ENCODE measurements at places on chromosomes 7 and 10. TPM values are rescaled to one million over a fixed set of nuclear protein-coding genes. Genes with fewer than 3 reads are reported as not detected.

VWA2 gene
- 0.03 TPM for polyA plus RNA-seq

ZNF503 gene
- polyA plus RNA-seq: 4.4 TPM

BTBD16 gene
- not detected for polyA plus RNA-seq

AKR1D1 gene
- polyA plus RNA-seq: not detected

CPN1 gene
- not detected for polyA plus RNA-seq

ANKRD30A gene
- not detected for polyA plus RNA-seq

LHPP gene
- polyA plus RNA-seq: 5.6 TPM

SVOPL gene
- not detected for polyA plus RNA-seq

MRPS16 gene
- polyA plus RNA-seq: 85.8 TPM

GRCh38 chr10:67669978-67670377, 26.0 kb downstream of the CTNNA3 start:
- DNase-seq: peak; percentile 31
- peaks cover 22% of the 10 kb centered on the region for H3K4me1 ChIP-seq
- no peaks in the 10 kb centered on the region for H3K36me3 ChIP-seq
- no peak overlapping the region for H3K4me3 ChIP-seq

- peaks cover 30% of the 10 kb centered on the region for H3K4me1 ChIP-seq
- peak within 1 kb of the TSS; percentile 79 for H3K4me3 ChIP-seq
- DNase-seq: peak; percentile 67
- H3K36me3 ChIP-seq: no peaks in the 10 kb centered on the region
- H3K27ac ChIP-seq: peak within 1 kb of the TSS; percentile 94
These were observed at the start of gene CASD1 for GRCh38 chr7:94509264-94509886. Gene CASD1, plus strand, starts transcription at chr7:94509809. Its CDS starts 276 bp downstream, at chr7:94510085.

- H3K4me3 ChIP-seq: no peak overlapping the region
- H3K36me3 ChIP-seq: no peaks in the 10 kb centered on the region
- no peaks in the 10 kb centered on the region for H3K27me3 ChIP-seq
- no peak for DNase-seq
These were observed 158.5 kb downstream of the JCAD start for GRCh38 chr10:29900865-29901264.

DNA sequence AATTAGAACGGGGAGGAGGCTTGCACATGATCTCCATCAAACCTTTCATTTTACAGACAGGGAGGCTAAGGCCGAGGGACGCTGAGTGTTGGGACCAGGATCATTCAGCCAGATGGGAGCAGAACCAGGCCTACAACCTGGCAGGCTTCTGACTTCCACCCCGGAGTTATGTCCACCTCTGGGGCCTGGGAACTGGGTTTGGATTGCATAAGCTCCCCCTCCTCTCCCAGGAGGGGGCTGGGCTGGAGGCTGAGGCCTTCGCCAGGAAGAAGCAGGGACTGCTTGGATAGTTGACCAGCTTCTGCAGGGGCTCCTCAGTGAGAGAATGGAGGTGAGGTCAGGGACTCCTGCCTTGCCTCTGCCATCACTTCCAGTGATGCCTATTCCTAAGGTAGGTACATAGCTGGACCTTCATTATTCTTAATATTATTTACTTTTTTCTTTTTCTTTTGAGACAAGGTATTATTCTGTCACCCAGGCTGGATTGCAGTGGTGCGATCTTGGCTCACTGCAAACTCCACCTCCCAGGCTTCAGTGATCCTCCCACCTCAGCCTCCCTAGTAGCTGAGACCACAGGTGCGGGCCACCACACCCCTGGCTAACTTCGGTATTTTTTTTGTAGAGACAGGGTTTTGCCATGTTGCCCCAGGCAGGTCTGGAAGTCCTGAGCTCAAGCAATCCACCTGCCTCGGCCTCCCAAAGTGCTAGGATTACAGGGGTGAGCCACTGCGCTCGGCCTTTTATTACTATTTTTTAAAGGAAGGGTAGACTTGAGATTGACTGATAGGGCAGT, 1.3 kb downstream of the SNX10 start:
- no peaks in the 10 kb centered on the region for H3K27me3 ChIP-seq
- peaks cover 4% of the 10 kb centered on the region for H3K4me1 ChIP-seq
- no peak overlapping the region for H3K27ac ChIP-seq
- H3K36me3 ChIP-seq: no peaks in the 10 kb centered on the region

DNA sequence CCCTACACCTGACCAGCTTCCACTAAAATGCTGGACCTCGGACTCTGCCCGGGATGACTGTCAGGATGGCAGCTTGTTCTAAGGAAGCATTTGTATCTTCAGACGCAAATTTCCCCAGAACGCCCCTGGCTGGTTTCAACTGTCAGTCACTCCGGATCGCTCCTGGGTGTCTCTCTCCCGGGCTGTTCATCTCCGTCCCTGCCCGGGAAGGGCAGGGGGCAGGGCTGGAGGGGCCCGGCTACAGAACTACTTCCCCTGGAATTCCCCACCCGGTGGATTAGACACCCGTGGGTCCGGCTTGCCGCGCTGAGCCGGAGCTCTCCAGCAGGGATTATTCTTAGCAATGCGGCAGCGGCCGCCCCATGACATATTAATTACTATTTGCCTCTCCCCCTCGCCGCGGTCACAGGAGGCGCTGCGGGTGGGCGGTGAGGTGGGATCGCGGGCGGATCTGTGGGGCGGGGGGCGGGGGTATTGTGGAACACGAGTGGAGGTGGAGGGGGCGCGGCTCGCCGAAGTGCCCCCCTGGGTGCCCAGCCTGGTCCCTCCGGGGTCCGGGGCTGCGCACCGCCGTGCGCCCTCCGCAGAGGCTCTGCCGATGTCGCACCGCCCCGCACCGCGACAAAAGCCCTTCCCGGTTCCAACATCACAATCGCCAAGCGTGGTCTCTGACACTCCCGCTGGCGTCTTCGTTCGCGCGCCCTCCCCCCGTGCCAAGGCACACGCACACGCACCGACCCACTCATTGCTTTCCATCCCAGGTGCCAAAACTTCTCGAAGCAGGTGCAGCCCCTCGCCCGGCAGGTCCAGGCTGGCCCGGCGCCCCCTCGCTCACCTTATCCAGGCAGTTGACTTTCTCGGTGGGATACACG, 276.1 kb upstream of the NEBL start:
- H3K36me3 ChIP-seq: no peaks in the 10 kb centered on the region
- peaks cover 8% of the 10 kb centered on the region for H3K4me1 ChIP-seq
- no peak overlapping the region for H3K27ac ChIP-seq
- H3K27me3 ChIP-seq: peaks cover 6% of the 10 kb centered on the region

GRCh38 chr10:118669020-118669791, 73.8 kb upstream of the PRLHR start:
- peak overlapping the region; percentile 9 for H3K4me3 ChIP-seq
- H3K36me3 ChIP-seq: no peaks in the 10 kb centered on the region
- H3K27ac ChIP-seq: no peak overlapping the region
- no peak for DNase-seq

GRCh38 chr7:55623617-55624016, 51.3 kb upstream of the VOPP1 start:
- no peak overlapping the region for H3K27ac ChIP-seq
- H3K4me1 ChIP-seq: no peaks in the 10 kb centered on the region
- no peaks in the 10 kb centered on the region for H3K36me3 ChIP-seq
- DNase-seq: no peak

DNA sequence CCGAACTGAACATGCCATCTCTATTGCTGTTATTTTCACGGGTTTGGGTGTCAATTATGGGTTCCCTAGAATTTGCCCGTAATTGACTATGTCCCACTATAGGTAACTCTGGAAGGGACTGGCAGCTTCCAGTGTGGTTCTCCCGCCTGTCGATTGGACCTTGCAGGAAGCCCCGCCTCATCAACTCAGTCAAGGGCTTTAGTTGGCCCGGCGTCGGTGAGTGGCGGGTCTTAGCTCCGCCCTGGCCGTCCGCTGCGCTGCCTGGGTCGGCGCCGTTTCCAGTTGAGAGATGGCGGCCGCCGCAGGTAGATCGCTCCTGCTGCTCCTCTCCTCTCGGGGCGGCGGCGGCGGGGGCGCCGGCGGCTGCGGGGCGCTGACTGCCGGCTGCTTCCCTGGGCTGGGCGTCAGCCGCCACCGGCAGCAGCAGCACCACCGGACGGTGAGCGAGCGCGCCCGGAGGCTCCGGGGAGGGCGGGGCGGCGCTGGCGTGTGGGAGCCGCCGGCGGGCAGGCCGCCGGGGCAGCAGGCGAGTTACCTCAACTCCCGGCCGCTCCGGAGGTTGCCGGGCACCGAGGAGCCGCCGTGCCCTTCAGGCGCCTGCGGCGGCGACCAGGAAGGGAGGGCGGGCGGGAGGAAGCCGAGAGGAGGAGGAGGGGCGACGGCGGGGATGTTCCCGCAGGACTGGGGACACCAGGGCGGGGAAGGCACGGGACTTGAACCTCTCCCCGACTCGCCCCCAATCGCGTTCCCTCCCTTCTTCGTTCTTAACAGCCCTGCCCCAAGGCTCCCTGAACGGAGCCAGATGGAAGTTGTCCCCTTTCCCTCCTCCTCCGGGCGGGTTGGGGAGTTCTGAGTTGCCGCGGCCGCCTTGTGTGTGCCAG, at the start of gene MCU:
Gene MCU (plus strand): TSS at position 281 of the 881 bp plus-strand sequence. CDS start 9 bp downstream, at position 290.
- peak within 1 kb of the TSS; percentile 90 for H3K4me3 ChIP-seq
- H3K36me3 ChIP-seq: no peaks in the 10 kb centered on the region
- DNase-seq: peak; percentile 95
- no peaks in the 10 kb centered on the region for H3K27me3 ChIP-seq
- peak within 1 kb of the TSS; percentile 96 for H3K27ac ChIP-seq

DNA sequence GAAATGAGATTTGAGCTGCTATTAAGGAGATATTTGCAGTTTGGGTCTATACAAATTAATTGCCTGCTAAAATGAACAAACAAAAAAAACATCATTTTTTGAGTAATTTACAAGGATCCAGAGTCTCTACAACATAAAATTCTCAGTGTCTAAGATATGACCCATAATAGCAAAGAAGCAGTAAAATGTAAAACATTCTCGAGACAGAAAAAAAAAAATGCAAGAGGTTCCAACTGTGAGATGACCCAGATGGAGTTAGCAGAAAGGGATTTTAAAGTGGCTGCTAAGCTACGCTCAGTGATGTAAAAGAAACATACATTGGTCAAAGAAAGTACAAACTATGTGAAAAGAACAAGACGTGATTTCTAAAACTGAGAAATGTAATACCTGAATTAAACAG, 471.0 kb downstream of the SH2D4B start:
- H3K27ac ChIP-seq: no peak overlapping the region
- no peak overlapping the region for H3K4me3 ChIP-seq
- H3K36me3 ChIP-seq: no peaks in the 10 kb centered on the region
- H3K4me1 ChIP-seq: no peaks in the 10 kb centered on the region

DNA sequence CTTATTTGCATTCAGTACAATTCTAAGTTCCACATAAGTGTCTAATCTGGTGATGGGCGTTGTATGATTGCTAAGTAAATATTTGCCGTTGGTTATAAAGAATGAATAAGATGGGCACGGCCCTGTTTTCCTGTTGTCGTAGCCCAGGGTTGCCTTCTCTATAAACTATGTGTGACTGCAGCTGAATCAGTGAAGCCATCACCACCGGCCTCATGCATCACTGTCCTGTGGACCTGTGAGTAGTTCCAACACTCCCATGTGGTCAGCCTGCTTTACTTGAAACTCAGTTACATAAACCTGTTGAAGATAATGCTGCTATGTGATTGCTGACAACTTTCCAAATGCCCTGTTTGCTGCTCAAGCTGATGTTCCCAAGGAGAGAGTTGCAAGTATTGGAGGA, 21.6 kb upstream of the KLF6 start:
- peak overlapping the region; percentile 66 for H3K27ac ChIP-seq
- no peaks in the 10 kb centered on the region for H3K36me3 ChIP-seq
- peaks cover 85% of the 10 kb centered on the region for H3K4me1 ChIP-seq
- H3K4me3 ChIP-seq: no peak overlapping the region
- no peaks in the 10 kb centered on the region for H3K27me3 ChIP-seq
- no peak for DNase-seq

- no peaks in the 10 kb centered on the region for H3K27me3 ChIP-seq
- no peaks in the 10 kb centered on the region for H3K36me3 ChIP-seq
- peaks cover 16% of the 10 kb centered on the region for H3K4me1 ChIP-seq
- H3K27ac ChIP-seq: no peak overlapping the region
These were observed 1.6 kb downstream of the C10orf143 start for GRCh38 chr10:130108934-130109604.

DNA sequence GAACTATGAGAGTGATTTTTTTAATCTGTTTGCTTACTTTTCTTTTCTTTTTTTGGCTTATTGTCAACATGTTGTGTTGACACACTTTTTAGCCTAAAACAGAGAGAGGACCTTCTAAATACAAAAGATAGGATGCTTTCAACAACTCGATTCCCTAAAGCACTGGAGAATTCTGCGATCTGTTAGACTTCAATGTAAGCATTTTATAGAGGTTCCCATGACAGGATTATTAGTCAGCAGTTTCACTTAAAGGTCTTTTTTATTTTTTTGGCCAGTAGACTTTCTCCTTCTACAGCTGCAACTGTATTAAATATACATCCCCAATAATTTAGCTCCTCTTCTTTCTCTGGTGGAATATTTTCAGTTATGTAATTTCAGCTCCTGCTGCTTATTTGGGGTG, 12.7 kb upstream of the NRP1 start:
- H3K4me1 ChIP-seq: peaks cover 2% of the 10 kb centered on the region
- no peak overlapping the region for H3K4me3 ChIP-seq
- H3K27ac ChIP-seq: no peak overlapping the region
- H3K27me3 ChIP-seq: no peaks in the 10 kb centered on the region

- no peaks in the 10 kb centered on the region for H3K27me3 ChIP-seq
- no peak overlapping the region for H3K27ac ChIP-seq
- no peak overlapping the region for H3K4me3 ChIP-seq
- H3K4me1 ChIP-seq: no peaks in the 10 kb centered on the region
- DNase-seq: no peak
These were observed 722.8 kb downstream of the NRG3 start for GRCh38 chr10:82597840-82598239.

DNA sequence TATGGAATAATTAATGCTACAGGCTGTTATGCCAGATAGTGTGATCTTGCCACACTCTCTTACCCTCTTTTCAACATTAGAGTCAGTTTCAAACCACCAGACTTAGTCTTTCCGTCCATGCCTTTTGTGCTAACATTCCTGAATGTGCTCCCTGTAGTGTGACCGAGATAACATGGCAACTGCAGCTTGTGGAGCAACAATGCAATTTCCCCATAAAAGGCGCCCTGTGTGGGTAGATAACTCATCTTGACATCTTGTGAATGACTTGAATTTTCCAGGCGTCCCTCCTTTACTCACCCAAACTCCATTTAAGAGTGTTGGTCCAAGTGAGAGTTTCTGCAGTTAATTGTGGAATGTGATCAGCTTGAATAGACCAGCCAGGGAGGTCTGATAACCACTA, 99.6 kb downstream of the DNAH11 start:
- H3K4me1 ChIP-seq: no peaks in the 10 kb centered on the region
- no peak for DNase-seq
- no peaks in the 10 kb centered on the region for H3K36me3 ChIP-seq
- H3K27me3 ChIP-seq: peaks cover 9% of the 10 kb centered on the region
- no peak overlapping the region for H3K4me3 ChIP-seq

DNA sequence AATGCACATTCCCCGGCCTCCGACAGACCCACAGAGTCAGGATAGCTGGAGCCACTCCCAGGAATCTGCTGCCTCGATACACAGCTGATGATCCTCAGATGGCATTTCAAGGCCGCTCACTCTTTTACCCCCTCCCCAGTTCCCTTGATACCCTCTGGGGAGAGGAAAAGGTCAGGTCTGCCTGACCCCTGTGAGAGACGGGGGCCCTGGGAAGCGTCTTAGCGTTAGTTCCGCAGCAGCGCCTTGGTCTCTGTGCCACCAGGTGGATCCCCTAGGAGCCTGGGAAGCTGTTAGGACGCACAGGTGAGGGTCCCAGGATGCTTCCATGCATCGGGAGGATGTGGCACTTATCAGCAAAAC, 420.5 kb upstream of the FOXK1 start:
- no peaks in the 10 kb centered on the region for H3K4me1 ChIP-seq
- H3K36me3 ChIP-seq: no peaks in the 10 kb centered on the region
- H3K27me3 ChIP-seq: no peaks in the 10 kb centered on the region
- no peak for DNase-seq
- no peak overlapping the region for H3K27ac ChIP-seq
